Activated T-helper 1 cell treated with Interleukin-2 at 50 U/mL for 16 hours (primary cell): ENCODE measurements at places on chromosomes 2 and 18.

DNA sequence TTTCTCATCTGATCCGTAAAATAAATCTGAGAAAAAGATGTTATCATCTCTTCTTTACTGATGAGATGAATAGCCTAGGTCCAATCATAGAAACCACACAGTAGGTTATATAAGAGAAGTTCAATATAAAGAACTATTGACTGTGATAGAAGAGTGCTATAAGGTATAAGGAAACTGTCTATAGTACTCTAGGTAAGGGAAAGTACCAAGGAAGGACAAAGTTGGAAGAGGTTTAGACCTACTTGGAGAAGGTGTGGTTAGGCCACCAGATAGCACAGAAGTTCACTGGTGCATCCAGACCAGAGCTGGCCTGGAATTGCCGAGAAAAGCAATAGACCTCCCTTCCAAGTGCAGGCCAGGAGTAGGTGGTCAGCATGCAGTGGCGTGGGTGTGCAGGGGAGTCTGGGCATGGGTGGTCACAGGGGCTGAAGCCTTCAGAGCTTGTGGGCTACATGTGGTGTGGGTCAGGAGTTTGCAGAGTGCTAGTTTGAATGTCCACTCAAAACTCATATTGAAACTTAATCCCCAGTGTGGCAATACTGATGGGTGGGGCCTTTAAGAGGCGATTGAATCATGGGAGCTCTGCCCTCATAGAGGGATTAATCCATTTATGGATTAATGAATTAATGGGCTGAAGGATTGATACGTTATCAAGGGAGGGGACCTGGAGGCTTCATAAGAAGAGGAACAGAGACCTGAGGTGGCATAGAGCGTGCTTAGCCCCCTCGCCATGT, 86.3 kb downstream of the ALPK2 start:
- no peak for DNase-seq

GRCh38 chr2:242030858-242031257, 161.3 kb downstream of the RTP5 start:
- no peak for DNase-seq

- DNase-seq = no peak
These were observed 125.2 kb upstream of the GAREM1 start for GRCh38 chr18:32595832-32596231.

DNA sequence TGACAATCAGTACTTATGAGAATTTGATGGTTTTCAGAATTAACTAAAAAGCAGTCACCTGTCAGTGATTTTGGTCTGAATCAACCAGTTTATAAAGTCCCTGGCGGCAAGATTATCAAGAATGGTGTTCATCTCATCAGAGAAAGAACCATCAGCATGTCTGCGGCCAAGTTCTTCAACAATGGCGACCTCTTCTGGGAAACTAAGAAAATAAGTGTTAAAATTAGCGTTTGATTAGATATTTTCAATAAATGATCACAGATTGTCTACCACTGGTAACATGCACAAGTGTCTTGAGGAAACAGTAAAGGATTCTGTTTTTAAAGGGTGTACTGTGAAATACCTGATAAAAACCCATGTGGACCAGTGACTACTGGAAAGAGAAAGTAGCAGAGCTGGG, 8.1 kb downstream of the GCG start:
- no peak for DNase-seq

GRCh38 chr2:226693521-226693920, 106.1 kb downstream of the IRS1 start:
- no peak for DNase-seq

- no peak for DNase-seq
These were observed 17.4 kb downstream of the NTSR2 start for GRCh38 chr2:11652553-11652952.

- DNase-seq = no peak
These were observed 99.6 kb upstream of the ASB18 start for GRCh38 chr2:236363711-236364277.

DNA sequence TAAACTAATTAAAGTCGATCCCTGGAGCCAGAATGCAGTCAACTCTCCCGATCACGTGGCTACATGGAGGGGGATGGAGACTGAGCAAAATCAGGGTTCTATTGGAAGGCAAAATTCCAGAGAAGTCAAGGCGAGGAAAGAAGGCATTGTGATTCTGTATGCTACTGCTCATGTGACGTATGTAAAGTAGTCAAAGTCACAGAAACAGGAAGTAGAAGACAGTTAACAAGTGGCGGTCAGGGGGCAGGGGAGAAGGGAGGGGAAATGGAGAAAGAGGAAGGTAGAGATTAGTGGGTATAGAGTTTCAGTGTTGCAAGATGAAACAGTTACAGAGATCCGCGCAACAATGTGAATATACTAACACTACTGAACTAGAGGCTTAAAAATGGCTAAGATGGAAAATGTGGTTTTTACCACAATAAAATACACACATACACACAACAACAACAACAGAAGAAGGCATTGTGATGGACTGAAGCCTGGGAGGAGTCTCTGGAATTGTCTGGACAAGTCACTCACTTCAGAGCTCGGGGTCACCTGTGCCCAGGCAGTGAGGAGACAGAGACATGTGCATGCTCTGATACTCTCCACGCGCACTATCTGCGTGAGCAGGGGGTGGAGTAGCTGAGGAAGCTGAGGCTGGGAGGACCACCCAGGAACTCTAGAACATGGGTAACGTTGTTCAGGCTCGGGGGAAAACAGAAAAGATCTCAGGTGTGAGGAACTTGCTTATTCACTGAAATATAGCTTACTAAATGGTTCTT, 89.9 kb upstream of the CDCA7 start:
- DNase-seq = no peak

GRCh38 chr2:218021536-218022071, 18.8 kb upstream of the TNS1 start:
- no peak for DNase-seq

DNA sequence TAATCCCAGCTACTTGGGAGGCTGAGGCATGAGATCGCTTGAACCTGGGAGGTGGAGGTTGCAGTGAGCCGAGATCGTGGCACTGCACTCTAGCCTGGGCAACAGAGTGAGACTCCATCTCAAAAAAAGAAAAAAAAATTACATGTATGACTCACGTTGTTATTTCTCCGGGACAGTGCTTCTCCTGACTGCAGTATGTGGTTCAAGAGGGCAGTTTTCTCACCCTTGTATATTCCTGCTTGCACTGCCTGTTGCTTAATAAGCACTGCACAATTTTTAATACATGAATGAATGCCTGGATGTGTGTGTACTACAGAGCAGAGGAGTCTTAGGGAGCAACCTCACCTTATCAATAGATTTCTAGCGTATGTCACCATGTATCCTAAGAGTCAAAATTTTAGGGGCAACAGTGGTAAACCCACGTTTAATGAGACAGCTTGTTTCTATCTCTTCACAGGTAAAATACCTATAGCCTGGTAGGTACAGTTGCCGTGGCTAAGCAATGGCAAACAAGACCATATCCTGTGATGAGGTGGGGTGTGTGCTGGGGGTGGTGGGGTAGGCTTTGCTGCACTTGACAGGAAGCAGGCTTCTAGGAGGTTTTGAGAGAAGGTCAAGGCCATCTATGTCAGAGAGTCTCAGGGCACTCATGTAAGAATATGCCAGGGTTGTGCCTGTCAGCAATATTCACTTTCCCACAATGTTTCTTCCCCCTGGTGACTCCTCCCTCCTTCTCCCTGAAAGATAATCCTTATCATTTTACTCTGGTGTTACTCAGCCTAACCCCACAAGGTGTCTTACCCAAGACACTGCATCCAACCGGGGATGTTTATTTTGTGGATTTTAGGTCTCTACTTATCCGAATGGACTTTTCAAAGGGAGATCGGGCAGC, 36.9 kb upstream of the MEX3C start:
- DNase-seq = no peak

DNA sequence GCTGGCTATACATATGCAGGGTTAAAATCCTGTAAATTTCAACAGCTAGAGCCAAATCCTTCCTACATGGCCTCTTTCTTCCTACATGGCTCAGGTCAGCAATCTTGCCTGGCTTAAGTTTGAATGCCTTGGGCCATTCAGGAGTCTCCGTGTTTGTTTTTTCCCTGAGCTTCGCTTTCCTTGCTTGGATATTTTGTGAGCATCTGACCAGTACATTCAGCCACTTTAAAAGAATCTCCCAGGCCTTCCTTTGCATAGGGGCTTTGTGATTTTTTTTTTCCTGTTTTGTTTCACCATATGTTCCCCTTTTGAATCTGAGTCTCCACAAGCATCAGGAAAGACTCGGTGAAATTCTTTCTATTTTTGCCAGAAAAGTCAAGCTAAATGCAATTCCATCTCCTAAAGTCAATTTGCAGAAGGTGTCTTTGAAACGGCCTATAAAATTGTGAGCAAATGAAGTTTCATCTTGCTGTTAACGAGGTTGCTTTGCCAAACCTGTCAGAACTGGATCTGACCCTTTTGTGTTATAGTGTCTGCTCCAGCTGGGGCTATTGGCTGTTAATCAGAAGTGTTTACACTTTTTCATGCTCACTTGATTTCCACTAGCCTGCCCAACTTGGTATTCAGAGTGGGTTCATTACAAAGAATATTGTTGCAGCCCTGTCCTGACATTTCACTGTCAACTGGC, 256.9 kb downstream of the DCC start:
- DNase-seq = no peak

DNA sequence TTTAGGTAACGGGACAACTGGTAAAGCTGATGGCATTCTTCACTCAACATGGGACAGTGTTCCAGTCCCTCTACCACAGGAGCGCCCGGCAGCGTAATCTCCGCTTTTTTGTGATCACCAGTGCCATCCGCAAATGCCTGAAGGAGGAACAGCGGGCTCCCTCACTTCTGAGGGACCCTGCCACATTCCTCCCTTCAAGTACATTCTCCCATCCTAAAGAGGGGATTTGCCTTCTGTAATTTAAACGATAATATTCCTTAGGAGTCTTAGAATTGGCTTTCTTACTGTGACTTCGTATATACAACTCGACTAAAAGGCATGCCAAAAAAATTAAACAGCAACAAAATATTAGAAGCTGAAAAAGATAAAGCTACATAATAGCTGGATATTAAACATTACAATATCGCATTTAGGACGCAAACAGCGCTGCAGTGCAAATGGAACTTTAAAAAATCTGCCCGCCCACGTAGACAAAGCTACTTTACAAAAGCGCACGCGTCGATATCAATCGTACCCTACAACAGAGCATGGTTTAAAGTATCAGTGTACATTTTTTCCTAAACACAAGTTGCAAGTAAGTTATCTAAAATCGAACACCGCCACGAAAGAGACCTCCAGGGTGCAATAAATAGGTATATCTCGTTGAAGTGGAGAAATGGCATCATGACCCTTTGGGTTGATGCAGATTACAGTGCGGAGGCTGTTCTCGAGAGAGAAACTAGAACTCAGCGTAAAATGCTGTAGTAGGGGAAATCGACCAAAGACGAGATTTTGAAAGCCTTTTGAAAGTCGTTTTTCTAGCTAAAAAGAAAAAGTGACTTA, 2.3 kb upstream of the VSNL1 start:
- no peak for DNase-seq

- DNase-seq = no peak
These were observed 47.2 kb downstream of the PLEK start for GRCh38 chr2:68412127-68412819.

DNA sequence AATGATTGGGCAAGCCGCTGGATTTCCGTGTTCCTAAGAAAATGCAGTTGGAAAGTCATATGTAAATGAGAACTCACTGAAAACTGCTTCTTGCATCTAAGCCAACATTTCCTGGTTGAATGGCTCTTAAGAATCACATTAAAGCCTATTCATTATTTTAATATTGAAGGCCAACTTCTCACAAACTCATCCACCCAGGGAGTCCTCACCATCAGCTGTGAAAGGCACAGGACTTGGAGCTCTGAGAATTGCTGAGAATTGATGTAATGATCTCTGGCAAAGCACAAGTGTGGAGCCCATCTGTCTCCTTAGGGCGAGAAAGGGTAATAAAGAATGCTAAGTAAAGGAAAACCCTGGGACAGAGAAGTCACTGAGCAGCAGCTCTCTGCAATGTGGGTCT, 55.9 kb upstream of the APCDD1 start:
- DNase-seq = no peak

GRCh38 chr2:101147971-101148370, 3.2 kb downstream of the TBC1D8 start:
- DNase-seq = no peak

DNA sequence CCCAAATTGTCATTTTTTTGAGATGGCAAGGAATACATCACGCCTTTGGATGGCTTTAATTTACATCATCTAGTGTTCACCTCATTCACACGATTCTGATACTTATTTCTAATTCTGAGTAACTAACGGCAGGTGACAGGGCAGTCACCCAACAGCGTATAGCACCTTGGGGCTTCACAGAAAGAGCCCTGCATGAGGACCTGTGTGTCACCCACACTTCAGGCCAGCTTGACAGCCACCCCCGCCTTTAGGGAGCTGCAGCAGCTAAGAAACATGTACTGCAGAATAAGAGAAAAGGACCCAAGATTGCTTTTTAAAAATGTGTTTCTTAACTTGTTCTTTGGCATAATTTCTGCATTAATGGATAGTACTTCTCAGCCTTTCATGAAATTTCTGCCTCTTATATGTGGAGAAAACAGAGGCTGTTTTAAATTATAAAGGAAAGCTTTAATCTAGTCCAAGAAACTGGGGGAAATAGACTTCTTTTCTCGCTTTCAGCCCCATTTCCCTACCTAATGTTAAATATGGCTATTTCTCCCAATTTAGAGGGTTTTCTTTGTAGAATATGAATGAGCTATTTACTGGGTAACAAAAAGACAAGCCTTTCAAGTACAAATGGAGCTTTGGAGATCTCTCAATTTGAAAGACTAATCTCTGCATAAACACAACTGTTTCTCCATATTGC, 245.1 kb downstream of the LDLRAD4 start:
- DNase-seq = no peak

GRCh38 chr18:36012891-36013290, 40.4 kb downstream of the RMP24 start:
- no peak for DNase-seq

- no peak for DNase-seq
These were observed 402.4 kb downstream of the SATB2 start for GRCh38 chr2:199055336-199055735.

DNA sequence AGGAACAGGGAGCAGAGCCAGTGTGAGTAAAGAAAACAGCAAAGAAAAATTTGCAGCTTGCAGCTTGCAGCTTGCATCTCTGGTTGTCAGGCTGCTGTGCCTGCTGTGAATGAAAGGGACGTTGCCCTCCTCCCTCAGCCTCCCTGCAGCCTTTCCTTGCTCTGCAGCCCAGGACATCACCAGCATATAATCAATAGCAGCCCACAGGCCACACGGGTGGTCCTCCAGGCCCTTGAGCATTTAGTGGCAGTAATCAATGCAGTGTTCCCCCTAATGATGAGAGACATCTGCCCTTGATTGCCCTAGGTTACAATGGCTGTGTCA, 122.2 kb upstream of the TACR1 start:
- no peak for DNase-seq

DNA sequence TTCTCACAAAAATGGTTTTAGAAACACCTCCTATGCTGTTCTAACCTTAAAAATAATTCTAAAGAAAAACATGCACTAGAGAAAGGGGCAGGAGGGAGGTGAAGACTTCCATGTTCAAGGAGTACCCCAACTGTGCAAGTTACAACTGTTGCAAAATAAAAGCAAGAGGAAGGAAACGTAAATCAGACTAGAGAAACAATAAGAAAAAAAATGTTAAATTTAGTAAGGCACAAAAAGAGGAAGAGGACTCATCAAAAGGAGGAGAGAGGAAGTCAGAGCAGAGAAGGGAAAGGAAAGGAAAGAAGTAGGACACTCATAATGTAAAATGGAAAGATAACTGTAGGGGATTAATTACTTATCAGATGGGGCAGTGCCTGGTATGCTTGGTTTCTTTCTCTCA, 34.1 kb downstream of the RAPH1 start:
- no peak for DNase-seq

- DNase-seq = no peak
These were observed 190.1 kb upstream of the SP5 start for GRCh38 chr2:170524828-170525565.
